ENCODE measurements at places on chromosomes 12 and 14.

DNA sequence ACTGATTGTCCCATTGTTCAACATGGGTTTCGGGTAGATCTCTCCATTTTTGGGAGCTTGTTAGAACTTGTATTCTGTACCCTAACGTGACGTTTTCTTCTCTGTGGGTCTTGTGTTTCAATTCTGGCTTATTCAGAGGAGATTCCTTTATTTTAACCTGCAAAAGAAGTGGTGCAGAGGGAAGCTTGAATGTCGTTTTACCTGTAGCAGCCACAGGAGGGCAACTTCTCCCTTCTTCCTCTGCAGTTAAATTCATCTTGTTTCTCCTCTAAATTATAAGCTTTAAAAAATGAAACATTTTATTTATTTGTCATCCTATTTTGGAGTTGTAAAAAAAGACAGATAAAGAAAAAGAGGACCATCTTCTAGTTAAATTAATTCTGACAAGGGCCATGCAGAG, 13.7 kb upstream of the CLEC4D start:
- no peak for DNase-seq

DNA sequence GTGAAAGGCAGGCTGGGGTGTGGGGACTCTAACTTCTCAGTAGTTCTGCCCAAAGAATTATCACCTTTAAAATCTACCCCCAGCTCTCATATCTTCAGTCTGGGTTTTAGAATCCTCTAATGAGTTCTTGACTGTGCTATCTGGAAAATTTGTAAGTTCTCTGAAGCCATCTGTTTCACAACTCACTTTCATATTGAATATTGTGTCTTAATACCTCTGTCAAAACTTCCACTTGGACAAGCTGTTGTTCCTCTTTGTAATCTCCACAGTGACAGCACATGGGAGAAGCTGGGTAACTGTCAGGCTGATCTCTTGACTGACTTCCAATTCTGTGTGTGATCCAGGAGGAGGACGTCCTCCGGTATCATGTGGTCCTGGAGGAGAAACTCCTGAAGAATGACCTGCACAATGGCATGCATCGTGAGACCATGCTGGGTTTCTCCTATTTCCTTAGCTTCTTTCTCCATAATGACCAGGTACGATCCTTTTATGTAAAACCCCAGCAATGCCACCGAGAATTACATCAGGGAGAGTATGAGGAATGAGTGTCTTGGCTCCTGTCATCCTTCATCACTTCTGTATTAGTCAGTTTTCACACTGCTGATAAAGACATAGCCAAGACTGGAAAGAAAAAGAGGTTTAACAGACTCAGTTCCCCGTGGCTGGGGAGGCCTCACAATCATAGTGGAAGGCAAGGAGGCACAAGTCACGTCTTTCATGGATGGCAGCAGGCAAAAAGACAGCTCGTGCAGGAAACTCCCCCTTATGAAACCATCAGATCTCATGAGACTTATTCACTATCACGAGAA, 111.9 kb downstream of the STAB2 start:
- peak; percentile 96 for DNase-seq

- peak; percentile 55 for DNase-seq
These were observed 847 bp downstream of the MMP14 start for GRCh38 chr14:22837114-22837749.

- DNase-seq, result no peak
These were observed 193.1 kb upstream of the FSCB start for GRCh38 chr14:44700184-44700583.

DNA sequence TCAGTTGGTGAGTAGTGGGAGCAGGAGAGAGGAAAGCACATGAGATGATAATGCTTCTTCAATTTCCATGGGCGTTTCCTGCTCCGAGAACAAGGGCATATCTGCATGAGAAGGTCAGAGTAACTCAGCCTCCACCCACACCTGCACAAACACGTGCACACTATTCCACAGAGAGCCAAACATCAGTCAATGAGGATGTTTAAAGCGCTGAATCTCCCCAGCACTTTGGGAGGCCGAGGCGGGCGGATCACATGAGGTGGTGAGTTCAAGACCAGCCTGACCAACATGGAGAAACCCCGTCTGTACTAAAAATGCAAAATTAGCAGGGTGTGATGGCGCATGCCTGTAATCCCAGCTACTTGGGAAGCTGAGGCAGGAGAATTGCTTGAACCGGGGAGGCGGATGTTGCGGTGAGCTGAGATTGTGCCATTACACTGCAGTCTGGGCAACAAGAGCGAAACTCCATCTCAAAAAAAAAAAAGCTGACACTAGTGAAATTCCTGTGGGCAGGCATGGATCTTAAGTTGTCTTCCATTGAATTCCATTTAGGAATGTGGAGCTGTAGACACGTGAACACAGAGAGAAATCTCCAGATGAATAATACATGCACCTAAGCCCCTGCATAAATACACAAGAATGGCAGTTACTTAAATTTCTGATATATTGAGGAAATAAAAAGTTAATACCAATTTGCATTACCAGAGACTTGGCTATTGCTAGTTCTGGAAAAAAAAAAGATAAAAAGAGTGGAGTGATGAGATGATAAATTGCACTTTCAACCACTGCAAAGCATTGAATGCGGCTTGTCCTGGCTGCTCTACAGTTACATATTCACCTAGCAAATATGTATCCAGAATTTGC, 1097.4 kb upstream of the TMEM132C start:
- DNase-seq, result no peak

DNA sequence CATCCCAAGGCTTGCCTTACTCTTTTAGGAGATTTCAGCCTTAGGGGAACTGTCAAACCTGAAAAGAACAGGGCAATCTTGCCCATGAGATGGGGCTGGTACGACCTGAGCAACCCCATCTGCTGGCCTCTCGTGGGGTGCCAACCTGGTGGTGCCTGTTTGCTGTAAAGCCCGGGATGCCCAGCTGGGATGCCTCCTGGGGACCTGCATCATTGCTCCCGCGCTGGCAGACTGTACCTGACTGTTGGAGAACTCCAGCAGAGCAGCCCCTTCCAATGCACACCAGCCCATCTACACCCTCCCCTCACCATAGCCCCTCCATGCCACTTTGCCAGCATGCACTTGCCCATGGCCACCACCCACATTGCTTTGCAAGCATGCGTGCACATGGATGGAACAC, 335.7 kb downstream of the RPS29 start:
- no peak for DNase-seq

- DNase-seq, result no peak
These were observed 4.9 kb downstream of the TC2N start for GRCh38 chr14:91862417-91862816.

DNA sequence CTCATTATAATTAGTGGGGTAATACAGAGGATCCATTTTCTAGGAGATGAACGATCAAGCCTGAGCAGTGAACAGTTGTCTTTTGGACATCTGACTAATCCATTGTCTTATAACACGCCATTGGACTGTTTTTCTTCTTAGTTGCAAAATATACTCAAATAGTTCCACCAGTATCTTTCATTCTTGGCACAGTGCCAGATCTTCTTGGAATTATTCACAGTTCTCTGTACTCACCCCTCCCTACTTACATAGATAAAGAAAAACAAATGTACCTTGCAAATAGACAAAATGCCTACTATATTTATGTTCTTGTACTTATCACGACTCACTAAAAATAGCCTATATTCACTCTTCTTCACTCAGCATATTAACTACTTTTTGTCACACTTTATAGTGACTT, 3.8 kb downstream of the CBLN3 start:
- DNase-seq, result peak; percentile 22

DNA sequence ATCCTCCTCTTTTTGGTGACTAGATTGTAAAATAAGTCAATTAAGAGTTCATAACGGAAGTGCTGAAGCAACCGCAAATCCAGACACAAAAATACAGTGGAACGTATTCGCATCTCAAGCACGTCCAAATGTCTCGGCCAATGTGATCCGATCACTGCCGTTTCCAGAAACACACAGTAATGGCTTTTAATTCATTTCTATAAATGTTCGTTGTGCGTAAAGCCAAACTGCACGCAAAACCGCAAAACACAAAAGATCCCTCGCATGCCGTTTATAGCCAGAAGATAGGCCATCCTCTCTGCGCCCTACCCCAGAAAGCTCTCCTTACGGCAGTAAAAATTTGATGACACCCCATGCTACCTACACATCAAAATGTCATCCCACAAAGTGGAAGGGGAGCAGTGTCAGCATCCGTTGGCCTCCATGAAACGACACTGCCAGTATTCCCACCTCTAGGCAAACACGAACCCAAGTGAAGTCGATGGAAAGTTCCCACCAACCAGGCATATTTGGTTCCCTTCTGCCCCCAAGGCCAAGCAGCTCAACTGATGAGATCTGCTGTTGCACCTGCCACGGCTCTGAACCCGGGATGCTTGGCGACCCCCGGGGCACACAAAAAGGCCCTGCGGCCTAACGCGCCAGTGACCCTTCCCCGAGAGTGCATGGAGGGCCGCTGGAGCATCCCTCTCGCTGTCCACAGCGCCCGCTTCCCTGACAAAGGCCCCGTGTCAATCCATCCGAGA, 1.4 kb downstream of the HECTD4 start:
- no peak for DNase-seq

DNA sequence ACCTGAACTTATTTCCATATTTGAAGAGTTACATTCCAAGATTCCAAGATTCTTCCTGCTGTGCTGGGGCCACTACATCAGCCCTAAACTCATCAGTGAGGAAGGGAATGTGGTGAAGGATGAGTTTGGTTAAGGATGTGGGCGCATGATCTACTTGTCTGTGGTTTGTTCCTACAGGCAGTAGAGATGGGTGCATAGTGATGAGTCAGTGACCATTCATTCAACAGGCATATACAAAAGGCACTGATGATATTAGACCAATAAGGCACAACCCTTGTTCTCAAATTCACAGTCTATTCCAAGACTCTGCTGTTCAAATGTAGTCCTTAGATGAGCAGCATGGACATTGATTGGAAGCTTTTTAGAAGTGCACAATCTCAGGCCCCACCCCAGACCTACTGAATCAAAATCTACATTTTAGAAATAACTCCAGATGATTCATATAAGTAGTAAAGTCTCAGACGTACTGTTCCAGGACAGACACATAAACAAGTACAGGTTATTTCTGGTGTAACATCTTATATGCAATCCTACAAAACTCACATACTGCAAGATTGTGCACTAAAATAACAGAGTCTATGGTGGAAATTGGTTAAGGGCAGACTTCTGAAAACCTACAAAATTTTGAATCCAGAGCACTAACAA, 47.7 kb upstream of the MAP3K9 start:
- DNase-seq, result no peak

DNA sequence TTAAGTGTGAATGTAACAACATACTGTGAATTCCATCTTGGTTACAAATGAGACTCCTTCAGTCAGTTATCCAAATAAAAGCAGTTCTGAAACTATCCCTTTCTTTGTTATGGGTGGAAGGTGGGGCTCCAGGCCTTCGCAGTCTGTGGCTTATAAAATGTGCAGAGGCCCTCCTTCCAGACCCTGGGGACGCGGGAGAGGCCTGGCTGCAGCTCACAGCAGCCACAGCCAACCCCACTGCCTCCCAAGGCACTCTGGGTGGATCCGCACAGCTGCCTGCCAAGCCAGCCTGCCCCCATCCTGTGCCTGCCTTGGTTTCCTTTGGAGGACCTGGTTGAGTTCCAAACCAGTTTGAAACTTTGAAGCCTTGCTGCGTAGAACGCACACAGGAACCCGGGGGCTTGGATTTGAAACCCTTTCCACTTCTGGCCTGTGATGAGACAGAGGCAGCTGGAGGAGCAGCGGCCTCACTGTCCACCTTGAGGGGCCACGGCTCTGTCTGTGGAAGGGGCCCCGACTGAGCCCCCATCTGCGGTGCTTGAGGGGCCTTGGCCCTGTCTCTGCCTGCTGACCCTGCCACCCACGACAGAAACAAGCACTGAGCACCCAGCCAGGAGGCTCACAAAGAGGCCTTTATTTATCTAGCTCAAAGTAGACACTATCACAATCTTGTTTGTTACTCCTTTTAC, 30.4 kb downstream of the CCNK start:
- no peak for DNase-seq

DNA sequence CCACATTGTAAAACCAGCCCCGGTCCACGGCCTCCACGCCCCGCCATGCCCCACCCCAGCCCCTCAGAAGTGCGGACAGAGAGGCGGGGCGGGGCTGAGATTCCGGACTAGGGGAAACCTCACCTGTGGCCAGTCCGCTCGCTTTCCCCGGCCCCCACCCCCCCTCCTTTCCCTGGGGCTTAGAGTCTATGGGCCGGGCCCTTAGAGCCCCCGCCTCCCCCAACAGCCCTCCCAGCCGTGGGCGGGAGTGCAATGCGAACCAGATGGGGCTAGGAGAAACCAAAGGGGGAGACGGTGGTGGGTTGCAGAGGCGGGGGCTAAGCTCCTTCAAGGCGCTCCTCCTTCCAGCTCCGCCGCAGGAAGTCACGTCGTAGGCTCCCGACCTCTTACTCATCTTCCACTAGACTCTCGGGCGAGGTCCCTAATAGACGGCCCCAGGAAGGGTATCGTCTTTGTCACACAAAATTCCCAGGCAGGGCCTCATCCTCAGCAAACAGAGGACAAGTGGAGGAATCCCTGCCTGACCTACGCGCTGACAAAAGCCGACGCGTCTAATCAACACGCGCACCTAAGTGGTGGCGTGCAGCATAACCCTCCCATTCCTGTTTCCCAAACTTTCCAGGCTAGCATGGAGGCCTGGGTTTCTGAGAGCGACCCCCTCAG, 1.1 kb upstream of the NAB2 start:
- peak; percentile 76 for DNase-seq

- no peak for DNase-seq
These were observed 34.9 kb downstream of the GPHB5 start for GRCh38 chr14:63283884-63284248.

DNA sequence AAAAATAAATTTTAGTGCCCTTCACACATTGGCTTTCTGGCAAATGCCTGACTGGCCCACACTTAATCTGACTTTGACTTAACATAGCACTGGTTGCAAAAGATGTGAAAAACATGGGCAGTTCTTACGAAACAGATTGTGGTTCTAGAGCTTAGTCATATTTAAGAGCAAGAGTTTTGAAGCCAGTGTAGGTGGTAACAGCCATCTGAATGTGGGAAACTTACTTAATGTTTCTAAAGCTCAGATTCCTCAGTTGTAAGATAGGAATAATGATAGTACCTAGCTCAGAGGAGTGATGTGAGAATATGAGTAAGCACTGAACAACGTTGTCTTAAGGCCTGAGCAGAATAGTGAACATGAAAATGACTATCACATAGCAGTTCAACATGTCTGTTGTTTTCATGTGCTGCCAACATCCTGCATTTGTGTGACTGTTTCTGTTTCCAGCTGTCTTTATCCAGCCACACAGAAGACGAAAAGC, 262.7 kb downstream of the SYT1 start:
- DNase-seq, result peak; percentile 74

- DNase-seq, result no peak
These were observed 70.5 kb upstream of the ANO4 start for GRCh38 chr12:100724071-100724470.

GRCh38 chr14:77206877-77207389, 25.3 kb downstream of the TMEM63C start:
- DNase-seq, result no peak

DNA sequence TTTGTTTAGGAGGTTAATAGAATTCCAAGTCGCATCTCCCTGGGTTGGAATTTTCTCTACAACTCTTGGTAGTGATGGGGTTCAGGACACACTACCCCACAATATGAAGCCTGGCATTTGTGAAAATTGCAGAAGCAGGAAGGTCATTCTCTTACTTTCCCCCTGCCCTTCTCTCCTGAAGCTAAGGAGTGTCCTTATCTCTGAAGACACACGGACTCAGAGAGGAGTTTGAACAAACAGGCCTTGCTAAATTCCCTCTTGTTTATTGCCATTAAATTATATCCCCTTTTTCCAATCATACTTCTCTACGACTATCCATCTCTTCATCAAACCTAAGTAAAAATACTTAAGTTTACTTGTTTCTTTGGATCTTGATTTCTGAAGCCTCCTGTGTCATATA, 443.0 kb downstream of the RAD51B start:
- DNase-seq, result no peak

- DNase-seq, result peak; percentile 18
These were observed 831 bp upstream of the BTBD7 start for GRCh38 chr14:93333631-93334103.
